ENCODE measurements at places on chromosomes 16 and 17. TPM values are rescaled to one million over a fixed set of nuclear protein-coding genes. Genes with fewer than 3 reads are reported as not detected.

The FTO gene
- total RNA-seq = 108 TPM

The KRT31 gene
- not detected for total RNA-seq

The RAB26 gene
- total RNA-seq = 3.4 TPM

The SYCE1L gene
- total RNA-seq = 4.1 TPM

The EVI2B gene
- total RNA-seq = not detected

The CASKIN2 gene
- total RNA-seq = 32.6 TPM

The NUTF2 gene
- 121 TPM for total RNA-seq

The PERCC1 gene
- total RNA-seq = not detected

- H3K27ac ChIP-seq = peak overlapping the region; percentile 47
- H3K4me3 ChIP-seq = no peak overlapping the region
Measured at GRCh38 chr17:57516290-57517230, 228.5 kb downstream of the CCDC182 start.

DNA sequence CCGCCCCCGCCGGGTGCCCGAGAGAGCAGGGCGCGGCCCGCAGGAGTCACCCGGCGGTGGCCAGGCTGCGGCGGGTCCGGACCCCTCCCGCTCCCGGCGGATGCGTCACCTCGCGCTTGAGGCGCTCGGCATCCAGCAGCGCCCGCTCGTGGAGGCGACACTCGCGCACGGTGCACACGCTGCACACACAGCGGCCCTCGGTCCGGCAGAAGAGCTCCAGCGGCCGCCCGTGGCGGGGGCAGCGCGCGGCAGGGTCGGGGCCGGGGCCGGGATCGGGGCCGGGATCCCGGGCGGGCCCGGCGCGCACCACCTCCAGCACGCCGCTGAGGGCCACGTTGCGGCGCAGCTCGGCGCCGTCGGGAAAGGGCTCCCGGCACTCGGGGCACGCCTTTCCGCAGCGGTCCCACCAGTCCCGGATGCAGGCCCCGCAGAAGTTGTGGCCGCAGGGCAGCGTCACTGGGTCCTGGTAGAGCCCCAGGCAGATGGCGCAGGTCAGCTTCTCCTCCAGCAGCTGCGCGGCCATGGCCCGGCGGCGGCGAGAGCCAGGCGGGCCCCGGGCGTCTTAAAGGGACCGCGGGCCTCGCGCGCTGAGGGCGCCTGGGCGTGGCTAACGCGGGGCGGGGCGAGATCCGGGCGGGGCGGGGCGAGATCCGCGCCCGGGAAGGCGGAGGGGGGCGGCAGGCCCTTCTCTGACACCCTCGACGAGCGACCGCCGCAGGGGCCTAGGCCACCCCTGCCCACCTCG, at the start of gene TRIM65:
TSS of gene TRIM65 (minus strand) at position 537 of the 745 bp plus-strand sequence. CDS start at position 523, 14 bp downstream.
- H3K4me3 ChIP-seq = peak within 1 kb of the TSS; percentile 77
- H3K36me3 ChIP-seq = peaks cover 8% of the 10 kb centered on the region
- peaks cover 24% of the 10 kb centered on the region for H3K4me1 ChIP-seq
- H3K27ac ChIP-seq = peak within 1 kb of the TSS; percentile 70
- DNase-seq = peak; percentile 90

GRCh38 chr17:49315551-49316257, 46.3 kb downstream of the ZNF652 start:
- H3K27ac ChIP-seq = peak overlapping the region; percentile 64
- peaks cover 6% of the 10 kb centered on the region for H3K36me3 ChIP-seq
- H3K27me3 ChIP-seq = no peaks in the 10 kb centered on the region
- DNase-seq = peak; percentile 87
- peaks cover 17% of the 10 kb centered on the region for H3K4me1 ChIP-seq

GRCh38 chr16:67393111-67393787, at the start of gene TPPP3:
TSS of gene TPPP3 (minus strand) at chr16:67393498. CDS start at chr16:67391111, 2,387 bp downstream.
- peak within 1 kb of the TSS; percentile 62 for H3K27ac ChIP-seq
- peak within 1 kb of the TSS; percentile 50 for H3K4me3 ChIP-seq
- DNase-seq = peak; percentile 96
- peaks cover 30% of the 10 kb centered on the region for H3K4me1 ChIP-seq

DNA sequence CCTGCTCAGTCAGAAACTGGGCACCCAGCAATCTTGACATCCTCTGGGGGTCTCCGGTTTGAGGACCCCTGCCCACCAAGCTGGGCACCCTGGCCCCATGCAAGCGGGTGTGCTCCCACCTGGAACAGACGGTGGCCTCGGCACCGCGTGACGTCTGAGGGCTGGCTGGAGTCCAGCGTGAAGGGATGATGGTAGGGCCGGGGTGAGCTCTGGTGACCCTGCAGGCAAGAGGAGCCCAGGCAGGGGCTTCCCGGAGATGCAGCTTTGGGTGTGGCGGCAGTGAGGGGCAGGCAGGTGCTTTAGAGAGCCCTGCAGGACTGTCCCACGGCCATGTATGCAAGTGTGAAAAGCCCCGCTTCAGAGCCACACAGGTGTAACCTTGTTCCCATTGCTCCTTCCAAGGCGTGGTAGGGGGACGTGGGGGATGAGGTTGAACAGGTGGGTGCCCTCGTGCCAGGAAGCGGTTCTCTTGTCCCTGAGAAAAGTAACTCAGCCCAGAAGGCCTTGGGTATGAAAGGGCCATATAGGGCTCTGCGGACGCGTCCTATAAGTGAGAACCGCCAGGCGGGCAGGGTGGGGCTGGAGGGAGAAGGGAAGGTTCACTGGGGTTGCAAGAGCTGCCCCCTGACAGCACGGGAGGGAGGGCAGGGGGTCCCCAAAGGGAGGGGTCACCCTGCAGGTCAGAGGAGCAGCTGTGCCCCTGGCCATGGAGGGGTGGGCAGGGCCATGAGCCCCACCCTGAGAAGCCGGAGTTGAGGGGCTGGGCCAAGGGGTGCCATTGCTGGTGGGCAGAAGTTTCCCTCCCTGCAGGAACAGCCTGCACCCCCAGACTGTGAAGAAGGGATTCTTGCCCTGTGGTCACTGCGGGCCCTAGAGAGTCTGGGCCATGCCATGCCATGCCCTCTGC, 9.2 kb downstream of the RGS11 start:
- DNase-seq = no peak
- H3K36me3 ChIP-seq = peaks cover 7% of the 10 kb centered on the region

DNA sequence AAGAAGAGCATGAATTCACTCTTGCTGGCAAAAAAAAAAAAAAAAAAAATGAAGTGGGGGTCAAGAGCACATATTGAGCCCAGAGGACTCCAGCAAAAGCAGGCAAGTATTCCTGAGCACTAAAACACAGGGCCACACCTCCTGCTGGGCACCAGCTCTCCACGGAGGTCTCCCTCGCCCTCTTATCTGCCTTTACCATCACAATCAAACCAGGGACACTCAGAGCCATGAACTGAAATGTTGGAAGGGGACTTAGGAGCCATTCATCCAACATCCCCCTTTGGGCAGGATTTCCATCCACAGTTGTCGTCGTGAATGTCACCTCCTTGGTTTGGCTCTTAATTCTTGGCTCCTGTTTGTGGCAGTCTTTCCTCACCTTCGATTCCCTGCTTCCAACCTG, 89.8 kb upstream of the GNAO1 start:
- DNase-seq = no peak
- H3K4me1 ChIP-seq = no peaks in the 10 kb centered on the region
- no peak overlapping the region for H3K27ac ChIP-seq

DNA sequence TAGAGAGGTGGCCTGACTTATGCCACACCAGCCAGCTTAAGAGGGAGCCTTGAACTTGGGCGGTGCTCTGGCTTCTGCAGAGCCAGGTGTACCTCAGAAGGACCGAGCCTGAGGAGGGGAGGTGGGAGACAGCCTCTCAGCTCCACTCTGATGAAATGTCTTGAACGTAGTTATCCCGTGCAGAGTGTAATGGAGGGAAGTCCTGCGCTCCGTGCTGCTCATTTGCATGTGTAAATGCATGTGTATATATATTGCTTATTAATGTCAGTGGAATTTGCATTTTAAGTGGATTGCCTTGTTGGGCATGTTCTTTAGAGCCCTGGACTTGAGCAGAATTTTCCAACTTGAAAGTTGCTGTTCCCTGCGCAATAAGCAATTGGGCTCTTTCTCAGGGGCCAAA, 264.9 kb upstream of the SDK2 start:
- peak; percentile 62 for DNase-seq
- no peaks in the 10 kb centered on the region for H3K36me3 ChIP-seq
- H3K27me3 ChIP-seq = peaks cover 3% of the 10 kb centered on the region
- no peak overlapping the region for H3K4me3 ChIP-seq

GRCh38 chr17:49851387-49852291, 3.8 kb upstream of the TAC4 start:
- peaks cover 25% of the 10 kb centered on the region for H3K27me3 ChIP-seq
- peak overlapping the region; percentile 81 for H3K4me3 ChIP-seq
- peak; percentile 94 for DNase-seq
- no peaks in the 10 kb centered on the region for H3K36me3 ChIP-seq

GRCh38 chr17:27798376-27798775, 2.0 kb downstream of the NOS2 start:
- peaks cover 4% of the 10 kb centered on the region for H3K4me1 ChIP-seq
- peaks cover 69% of the 10 kb centered on the region for H3K27me3 ChIP-seq
- H3K4me3 ChIP-seq = no peak overlapping the region
- DNase-seq = no peak
- H3K36me3 ChIP-seq = no peaks in the 10 kb centered on the region

GRCh38 chr17:21564262-21564661, 128.1 kb upstream of the KCNJ18 start:
- H3K4me1 ChIP-seq = no peaks in the 10 kb centered on the region
- H3K27me3 ChIP-seq = peaks cover 2% of the 10 kb centered on the region
- DNase-seq = no peak
- H3K36me3 ChIP-seq = no peaks in the 10 kb centered on the region
- H3K27ac ChIP-seq = no peak overlapping the region

- H3K27ac ChIP-seq = no peak overlapping the region
- peaks cover 5% of the 10 kb centered on the region for H3K36me3 ChIP-seq
- H3K4me1 ChIP-seq = peaks cover 27% of the 10 kb centered on the region
- no peaks in the 10 kb centered on the region for H3K27me3 ChIP-seq
Measured at GRCh38 chr16:20884240-20884556, 16.0 kb downstream of the DCUN1D3 start.

- H3K4me3 ChIP-seq = peak overlapping the region; percentile 65
- peaks cover 27% of the 10 kb centered on the region for H3K4me1 ChIP-seq
- H3K27me3 ChIP-seq = peaks cover 31% of the 10 kb centered on the region
- H3K27ac ChIP-seq = no peak overlapping the region
- H3K36me3 ChIP-seq = peaks cover 5% of the 10 kb centered on the region
Measured at GRCh38 chr17:45431531-45432404, 902 bp downstream of the ARHGAP27 start.

DNA sequence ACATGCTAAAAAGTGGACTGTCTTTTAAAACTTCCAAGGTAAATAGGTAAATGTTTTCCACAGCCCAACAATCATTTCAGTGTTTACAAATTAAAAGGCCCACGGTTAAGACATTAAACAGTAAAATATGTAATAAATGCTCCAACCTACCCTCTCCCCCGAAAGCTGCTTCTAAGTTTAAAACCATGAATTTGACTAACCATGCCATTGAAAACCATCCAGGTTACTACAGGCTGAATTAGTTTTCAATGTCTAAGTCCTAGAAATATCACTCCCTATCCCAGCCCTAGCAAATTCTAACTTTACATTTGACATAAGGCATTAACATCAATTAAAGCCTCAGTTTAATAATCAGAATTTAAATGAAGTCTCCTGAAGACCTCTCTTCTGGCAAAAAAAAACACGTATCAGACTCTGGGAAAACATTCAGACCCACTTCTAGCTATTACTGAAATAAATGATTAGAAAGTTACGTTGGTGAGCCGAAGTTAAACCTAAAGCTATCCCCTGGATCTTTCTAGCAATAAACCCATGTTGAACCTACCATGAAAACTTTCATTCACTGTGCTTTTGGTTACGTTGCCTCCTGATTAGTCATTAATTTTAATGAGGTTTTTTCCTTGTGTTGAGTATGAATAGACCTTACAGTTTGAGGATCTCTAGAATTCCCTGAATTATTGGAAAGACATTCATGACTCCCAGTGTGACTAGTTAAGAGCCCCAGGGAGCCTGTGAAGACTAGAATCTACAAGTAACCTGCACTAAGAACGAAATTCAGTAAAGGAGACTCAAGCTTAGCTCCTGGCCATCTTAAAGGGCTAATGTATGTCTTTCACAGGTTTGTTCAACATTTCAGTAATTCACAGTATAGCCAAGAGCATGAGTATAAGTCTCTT, 1.7 kb upstream of the POLG2 start:
- H3K36me3 ChIP-seq = peaks cover 53% of the 10 kb centered on the region
- no peaks in the 10 kb centered on the region for H3K27me3 ChIP-seq
- no peak for DNase-seq
- peaks cover 74% of the 10 kb centered on the region for H3K4me1 ChIP-seq
- H3K27ac ChIP-seq = peak overlapping the region; percentile 93

- no peak for DNase-seq
- H3K27me3 ChIP-seq = peaks cover 4% of the 10 kb centered on the region
- H3K4me1 ChIP-seq = no peaks in the 10 kb centered on the region
- no peak overlapping the region for H3K27ac ChIP-seq
- no peak overlapping the region for H3K4me3 ChIP-seq
Measured at GRCh38 chr16:65353183-65353582, 231.3 kb upstream of the CDH11 start.

- H3K4me1 ChIP-seq = peaks cover 11% of the 10 kb centered on the region
- H3K27me3 ChIP-seq = no peaks in the 10 kb centered on the region
- H3K4me3 ChIP-seq = no peak overlapping the region
- DNase-seq = no peak
- no peak overlapping the region for H3K27ac ChIP-seq
Measured at GRCh38 chr16:70018254-70018653, 67.1 kb downstream of the CLEC18A start.

GRCh38 chr17:31308372-31309334, 5.2 kb downstream of the EVI2B start:
- H3K4me1 ChIP-seq = peaks cover 6% of the 10 kb centered on the region
- H3K4me3 ChIP-seq = no peak overlapping the region
- no peak for DNase-seq
- no peak overlapping the region for H3K27ac ChIP-seq
- peaks cover 17% of the 10 kb centered on the region for H3K36me3 ChIP-seq

- peaks cover 4% of the 10 kb centered on the region for H3K36me3 ChIP-seq
- no peak overlapping the region for H3K27ac ChIP-seq
- no peak overlapping the region for H3K4me3 ChIP-seq
- DNase-seq = no peak
- no peaks in the 10 kb centered on the region for H3K27me3 ChIP-seq
Measured at GRCh38 chr17:32239456-32239855, 26.2 kb upstream of the RHBDL3 start.

GRCh38 chr16:75445298-75445697, 12.0 kb upstream of the CFDP1 start:
- no peaks in the 10 kb centered on the region for H3K27me3 ChIP-seq
- H3K4me1 ChIP-seq = peaks cover 9% of the 10 kb centered on the region
- no peak overlapping the region for H3K27ac ChIP-seq

GRCh38 chr17:62673614-62674362, 46.3 kb downstream of the MRC2 start:
- peaks cover 7% of the 10 kb centered on the region for H3K4me1 ChIP-seq
- no peak overlapping the region for H3K27ac ChIP-seq
- no peak overlapping the region for H3K4me3 ChIP-seq
- no peak for DNase-seq
- H3K27me3 ChIP-seq = no peaks in the 10 kb centered on the region

DNA sequence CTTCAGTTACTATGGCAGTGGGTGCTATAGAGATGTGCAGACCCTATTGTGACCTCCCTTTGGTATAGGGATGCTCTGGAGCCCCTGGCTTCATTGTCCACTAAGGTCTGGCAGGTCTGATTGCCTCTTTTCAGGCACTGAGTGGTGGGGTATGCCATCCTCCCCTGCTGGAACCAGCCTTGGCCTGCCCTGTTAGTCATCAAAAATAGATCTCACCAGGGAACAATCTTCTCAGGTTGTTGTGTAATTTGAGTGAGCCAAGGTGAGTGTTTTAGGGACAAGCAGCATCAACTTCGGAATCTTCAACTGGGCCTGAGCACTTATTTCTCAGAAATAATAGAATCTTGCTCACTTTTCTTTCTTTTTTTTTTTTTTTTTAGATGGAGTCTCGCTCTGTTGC, 19.6 kb downstream of the HMOX2 start:
- no peak overlapping the region for H3K4me3 ChIP-seq
- H3K36me3 ChIP-seq = peaks cover 2% of the 10 kb centered on the region
- H3K27me3 ChIP-seq = no peaks in the 10 kb centered on the region
- peaks cover 26% of the 10 kb centered on the region for H3K4me1 ChIP-seq
- H3K27ac ChIP-seq = no peak overlapping the region
- no peak for DNase-seq
